ENCODE measurements at places on chromosomes 5 and 9.

DNA sequence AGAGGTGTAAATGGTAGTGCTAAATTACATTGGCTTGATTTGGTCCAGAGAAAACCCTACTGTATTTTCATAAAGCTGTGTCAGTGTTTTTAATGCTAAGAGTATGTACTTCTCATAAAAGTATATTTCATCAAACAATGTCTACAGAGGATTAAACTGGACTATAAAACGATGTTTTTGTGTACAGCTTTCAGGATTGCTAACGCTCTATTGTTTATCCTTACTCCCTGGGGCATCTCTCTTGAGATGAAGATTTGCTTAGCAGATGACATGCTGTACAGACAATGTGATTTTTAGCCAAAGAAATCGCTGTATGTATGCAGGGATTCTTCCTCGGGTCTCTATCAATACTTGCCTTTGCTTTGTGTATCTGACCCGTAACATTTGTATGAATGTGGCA lies 216.0 kb downstream of the FBXL7 start:
- DNase-seq = no peak

DNA sequence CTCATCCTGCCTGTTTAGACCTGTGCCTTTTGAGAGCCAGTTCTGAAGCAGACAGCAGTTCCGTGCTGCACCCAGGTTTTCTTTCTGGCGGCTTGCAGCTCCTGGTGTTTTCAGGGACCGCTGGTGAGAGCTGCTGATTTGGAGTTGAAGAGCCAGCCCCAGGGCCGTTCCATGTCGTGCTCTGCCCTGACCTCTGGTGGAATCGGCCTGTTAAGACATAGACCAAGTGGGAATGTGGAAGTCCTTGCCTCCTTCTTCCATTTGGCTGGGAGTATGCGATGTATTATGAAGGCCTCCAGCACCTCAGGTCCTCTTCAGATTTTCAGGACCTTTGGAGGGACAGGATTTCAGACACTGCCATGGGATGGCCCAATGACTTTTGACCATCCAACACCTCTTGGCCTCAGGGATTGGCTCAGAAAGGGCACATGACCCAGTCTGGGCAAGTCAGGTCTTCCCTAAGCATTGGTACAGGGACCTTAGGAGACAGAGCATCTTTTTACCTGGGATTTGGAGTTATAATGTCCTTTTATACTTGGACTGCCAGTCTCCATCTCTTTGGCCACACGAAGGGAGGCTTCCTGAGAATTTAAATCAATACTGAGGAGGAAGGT lies 136.1 kb upstream of the CLINT1 start:
- peak; percentile 15 for DNase-seq

DNA sequence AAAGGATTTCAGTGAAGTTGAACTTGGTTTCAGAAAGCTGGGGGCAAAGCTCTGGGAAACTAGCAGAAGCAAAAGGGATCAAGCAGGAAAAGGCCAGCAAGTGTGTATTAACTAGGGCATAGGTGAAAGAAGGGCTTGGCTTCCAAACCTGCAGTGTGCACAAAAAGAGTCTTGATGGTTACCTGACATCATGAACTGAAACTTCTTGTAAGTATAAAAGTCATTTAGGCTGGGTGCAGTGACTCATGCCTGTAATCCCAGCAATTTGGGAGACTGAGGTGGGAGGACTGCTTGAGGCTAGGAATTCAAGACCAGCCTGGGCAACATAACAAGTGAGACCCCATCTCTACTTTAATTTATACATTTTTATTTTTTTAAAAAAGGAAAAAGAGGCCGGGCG lies 216.4 kb downstream of the EPB41L4A start:
- DNase-seq = no peak

DNA sequence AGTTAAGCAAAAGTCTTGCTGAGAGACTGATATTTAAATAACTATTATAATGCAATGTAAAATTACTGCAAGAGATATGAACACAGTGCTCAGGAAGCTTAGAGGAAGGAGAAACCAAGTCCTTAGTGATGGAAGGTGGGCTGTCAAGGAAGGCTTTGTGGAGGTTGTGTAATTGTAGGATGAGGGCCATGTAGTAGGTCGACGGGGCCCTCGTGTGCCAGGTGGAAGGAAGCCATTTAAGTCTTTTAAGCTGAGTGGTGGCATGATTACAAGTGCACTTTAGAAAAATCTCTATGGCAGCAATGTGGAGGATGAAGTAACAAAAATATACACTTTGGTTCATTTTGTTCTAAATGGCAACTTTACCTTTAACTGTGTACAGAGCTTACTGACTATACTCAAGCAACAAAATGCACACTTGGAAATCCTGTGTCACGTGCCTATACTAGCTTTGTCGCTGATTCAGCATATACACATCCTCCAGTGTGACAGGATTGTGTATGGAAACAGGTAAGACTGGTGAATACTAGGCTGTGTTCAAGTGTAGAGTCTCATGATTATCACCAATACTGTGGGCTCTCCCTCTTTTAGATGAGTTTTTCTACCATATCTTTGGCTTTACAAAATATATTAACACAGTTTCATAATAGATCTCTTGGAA lies 78.6 kb downstream of the TMC1 start:
- DNase-seq = no peak

- DNase-seq = no peak
These were observed 12.5 kb downstream of the MRPS27 start for GRCh38 chr5:72307573-72307967.
